Cerebellum (tissue), 4 donors: ENCODE measurements at places on chromosomes 7 and 10. TPM values are rescaled to one million over a fixed set of nuclear protein-coding genes. Genes with fewer than 3 reads are reported as not detected.

NKX1-2 gene
- 0.54 TPM for total RNA-seq

DNA sequence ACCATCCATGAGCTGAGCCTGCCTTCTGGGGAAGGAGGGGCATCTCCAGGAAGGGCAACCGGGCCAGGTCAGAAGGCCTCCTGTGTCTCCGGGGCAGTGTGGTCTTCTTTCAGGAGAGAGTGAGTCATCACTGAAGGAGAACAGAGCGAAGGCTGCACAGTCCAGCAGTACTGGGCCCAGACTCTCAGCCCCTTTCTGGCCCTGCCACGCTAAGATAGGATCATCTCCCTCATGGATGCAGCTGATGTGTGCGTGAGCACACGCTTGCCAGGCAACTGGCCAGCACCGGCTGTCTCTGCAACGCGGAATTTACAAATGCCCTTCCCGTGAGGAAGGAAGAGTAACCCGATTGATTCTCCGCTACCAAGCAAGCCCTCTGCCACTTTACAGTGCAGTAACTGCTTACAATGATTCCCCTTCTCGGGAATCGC is 328.2 kb downstream of the TNS3 start:
- peak; percentile 41 for DNase-seq

GRCh38 chr7:50164559-50165170 is 71.6 kb upstream of the ZPBP start:
- no peak for DNase-seq

TMEM130 gene
- 7.6 TPM for total RNA-seq

DNA sequence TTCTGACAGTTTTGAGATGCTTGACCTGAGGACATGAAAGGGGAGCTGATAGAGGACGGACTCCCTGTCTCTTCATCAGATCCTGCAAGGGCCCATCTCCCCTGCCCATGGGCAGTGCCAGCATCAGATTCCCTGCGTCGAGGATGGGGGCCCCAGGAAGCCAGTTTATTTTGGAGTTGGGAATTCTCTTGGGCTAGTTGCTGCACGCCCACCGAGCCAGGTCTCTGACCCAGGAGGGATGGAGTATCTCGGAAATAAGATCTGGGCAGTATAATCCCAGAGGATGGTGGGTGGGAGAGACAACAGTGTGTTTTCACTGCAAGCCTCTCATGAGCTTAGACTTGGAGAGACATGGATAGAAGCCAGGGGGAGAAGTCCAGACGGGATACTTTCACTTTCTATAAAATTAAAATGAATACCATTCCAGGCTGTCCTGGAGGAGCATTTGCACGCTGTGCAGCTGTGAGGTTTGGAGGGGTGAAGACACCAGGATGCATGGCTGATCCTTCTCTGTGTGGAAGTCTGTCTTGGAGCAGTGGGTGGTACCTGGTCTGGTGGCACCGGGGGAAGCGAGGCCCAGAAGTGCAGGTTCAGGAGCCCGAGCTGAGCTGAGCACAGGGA is 25.8 kb downstream of the DOCK1 start:
- no peak for DNase-seq

PAX4 gene
- not detected for total RNA-seq

DNA sequence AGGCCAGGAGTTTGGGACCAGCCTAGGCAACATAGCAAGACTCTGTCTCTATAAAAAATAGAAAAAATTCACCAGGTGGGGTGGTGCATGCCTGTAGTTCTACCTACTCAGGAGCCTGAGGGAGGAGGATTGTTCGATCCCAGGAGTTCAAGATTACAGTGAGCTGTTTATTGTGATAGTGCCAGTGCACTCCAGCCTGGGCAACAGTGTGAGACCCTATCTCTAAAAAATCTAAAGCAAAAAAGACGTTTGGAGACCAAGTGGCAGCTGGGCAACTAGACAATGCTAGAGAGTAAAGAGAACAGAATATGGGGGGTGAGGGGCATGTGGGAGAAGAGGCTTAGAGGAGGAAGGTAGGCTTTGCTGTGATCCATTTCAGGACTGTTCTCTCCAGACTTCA is 1.4 kb downstream of the PDSS1 start:
- no peak for DNase-seq

TLX1 gene
- not detected for total RNA-seq

GRCh38 chr10:18918532-18918931 is 130.1 kb upstream of the MALRD1 start:
- no peak for DNase-seq
